NB4 (cell line): ENCODE measurements at places on chromosomes 1 and 21.

DNA sequence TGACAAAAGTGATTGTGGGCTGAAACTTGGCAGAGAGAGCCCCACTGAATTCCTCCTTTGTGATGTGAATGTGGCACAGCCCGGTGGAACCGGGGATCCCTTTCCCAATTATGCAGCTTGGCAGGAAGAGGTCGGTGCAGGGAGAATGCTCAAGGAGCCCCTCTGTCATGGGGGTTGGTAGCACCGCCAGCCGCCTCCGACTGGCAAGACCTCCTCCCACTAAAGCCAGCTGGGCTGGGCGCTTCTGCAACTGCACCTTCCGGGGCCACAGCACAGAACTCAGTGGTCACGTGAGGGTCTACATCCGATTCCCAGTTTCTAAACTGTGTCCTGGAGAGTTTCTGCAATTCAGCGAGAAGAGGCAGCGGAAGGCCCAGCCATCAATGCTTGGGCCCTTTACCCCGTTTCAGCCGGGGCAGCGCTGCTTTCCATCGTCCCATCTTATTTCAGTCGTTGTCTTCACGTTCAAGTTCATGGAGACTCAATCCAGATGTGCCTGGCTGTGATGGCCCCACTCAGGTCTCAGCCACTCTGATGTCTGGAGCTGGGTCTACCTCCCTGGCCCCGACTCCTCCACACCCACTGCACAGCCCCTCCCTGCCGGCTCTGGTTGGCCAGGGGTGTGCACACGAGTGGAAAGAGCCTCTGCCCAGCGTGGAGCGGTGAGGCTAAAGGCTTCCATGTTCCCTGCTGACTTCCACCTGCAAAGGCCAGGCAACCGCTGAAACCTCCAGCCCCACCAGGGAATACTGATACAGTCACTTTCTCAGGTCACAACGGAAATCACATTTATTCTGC is 39.8 kb upstream of the FHAD1 start:
- DNase-seq: no peak

- DNase-seq: no peak
Measured at GRCh38 chr1:185966471-185966870, 232.3 kb downstream of the HMCN1 start.

- DNase-seq: no peak
Measured at GRCh38 chr1:32204943-32205361, 519 bp upstream of the IQCC start.

- DNase-seq: no peak
Measured at GRCh38 chr21:15006594-15007230, 58.1 kb downstream of the NRIP1 start.

DNA sequence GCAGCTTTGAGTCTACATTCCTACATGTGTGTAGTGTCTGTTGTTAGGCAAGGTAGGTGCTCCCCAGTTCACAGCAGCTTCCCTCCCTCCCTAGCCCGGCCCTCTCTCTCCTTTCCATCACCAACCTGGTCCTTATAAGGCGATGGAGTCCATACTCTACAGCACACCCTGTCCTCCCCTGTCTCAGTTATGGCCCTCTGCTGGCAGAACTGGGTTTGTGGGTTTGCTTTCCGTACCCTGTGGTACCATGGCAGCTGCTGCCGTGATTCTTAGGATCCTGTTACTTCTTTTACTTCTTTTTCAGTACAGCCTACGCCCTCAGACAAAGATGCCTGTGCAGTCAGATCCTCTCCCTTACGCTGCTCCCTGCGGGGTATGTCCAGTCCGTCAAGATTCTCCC is 31.7 kb downstream of the AK5 start:
- peak; percentile 45 for DNase-seq

GRCh38 chr21:42983103-42983502 is 8.7 kb downstream of the PKNOX1 start:
- no peak for DNase-seq

DNA sequence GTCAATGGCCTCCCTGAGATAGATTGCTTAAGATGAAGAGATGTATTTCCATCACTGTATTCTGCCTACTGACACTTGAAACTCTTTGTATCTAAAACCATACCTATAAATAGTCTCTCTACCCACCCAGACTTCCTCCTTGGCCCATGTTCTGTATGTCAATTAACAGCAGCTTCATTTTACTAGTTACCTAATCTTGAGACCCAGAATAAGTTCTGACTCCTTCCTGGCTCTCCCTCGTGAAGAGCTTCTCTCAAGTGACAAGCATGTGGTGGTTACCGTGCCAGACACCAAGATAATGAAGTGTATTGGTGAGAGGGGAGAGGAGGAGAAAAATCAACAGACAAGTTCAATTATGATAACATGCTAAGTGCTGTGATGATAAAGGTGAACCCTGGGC is 128.8 kb upstream of the RAVER2 start:
- no peak for DNase-seq
